ENCODE measurements at places on chromosomes 2 and 18.

DNA sequence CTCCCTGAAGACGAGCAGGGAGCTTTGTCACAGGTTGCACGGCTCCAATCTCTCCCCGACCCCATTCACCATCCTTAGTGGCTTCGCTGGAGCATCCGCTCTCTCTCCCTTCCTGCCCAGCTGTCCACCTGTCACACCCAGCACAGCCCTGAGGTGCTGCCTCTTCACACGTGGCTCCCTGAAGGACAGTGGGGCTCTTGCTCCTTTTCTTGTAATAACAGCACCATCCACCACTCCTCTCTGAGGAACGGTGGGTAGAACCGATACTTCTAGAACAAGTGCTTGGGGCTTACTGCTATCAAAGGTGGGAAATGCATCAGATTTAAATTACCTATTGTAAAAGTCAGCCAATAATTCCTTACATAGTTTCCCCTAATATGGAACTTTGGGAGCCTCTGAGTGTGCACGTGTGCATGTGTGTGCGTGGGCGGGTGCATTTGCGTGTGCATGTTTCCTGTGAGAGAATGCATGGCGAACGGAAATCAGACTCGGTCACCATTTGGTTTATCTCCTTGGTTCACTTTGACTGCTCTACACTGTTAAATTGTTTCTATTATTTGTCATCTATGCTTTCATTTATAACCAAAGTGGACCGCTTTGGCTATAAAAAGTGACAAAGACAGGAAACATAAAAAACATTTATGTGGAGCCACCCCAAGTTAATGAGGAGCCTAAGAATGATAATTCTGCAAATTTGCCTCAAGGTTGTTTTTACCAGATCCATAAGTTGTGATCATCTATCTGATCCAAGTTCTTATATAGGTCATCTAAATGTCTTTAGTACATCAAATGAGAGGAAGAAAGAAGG is 39.1 kb downstream of the KLHL29 start:
- DNase-seq = no peak

DNA sequence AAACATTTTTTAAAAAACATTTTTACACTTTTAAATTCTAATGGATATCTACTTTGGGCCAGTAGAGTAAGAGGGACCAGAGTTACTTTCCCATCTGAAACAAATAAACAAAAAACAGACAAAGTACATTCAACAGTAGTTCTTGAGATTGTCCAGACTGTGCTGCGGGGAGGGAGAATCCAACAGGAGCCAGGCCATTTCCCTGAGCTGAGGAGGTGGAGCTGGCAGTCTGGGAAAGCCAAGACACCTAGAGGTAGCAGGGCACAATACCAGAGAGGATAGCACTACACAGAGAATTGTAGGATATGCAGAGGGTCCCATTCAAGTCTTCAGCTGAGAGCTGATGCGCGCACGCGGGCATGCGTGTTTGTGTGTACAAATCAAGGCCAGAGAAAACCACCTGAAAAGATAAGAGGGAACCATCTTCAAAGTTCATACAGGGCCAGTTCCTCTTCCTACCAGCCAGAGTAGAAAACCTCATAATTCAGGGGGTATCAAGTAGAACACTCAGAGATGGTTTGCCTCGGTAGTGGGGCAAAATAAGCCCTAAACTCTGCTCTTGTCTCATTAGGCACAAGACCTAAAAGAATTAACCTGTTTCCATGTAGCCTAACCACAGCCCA is 44.0 kb downstream of the PTRHD1 start:
- no peak for DNase-seq

DNA sequence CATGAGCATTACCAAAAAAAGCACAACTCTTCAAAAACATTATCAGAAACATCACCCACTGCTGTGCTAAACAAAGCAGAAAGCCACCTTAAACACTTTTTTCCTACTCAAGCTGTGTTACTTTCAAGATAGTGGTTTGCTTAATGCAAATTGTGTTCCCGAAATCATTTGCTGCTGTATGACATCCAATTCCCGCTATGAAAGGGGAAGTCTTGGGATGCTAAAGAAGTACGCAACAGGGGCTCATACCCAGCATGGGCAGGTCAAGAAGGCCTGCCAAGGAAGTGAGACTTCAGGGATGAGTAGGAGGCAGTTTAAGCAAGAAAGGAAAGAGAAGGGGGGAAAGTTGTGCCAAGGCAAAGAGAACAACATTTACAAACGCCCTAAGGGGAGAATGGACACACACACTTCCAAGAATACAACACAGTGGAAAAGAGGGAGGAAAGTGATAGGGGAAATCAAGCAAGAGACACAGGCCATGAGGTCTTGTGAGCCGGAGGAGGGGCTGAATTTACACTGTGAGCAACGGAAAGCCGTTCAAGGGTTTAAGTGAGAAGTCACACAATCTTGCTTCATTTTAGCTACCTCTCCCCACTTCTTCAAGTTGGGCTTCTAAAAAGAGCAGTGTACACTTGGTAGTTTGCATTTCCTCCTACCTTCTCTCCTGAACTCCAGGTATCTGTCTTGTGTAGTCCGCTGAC is 4.0 kb downstream of the PTPN2 start:
- DNase-seq = no peak

- no peak for DNase-seq
Observed at GRCh38 chr2:71706836-71707235, 253.5 kb downstream of the DYSF start.

DNA sequence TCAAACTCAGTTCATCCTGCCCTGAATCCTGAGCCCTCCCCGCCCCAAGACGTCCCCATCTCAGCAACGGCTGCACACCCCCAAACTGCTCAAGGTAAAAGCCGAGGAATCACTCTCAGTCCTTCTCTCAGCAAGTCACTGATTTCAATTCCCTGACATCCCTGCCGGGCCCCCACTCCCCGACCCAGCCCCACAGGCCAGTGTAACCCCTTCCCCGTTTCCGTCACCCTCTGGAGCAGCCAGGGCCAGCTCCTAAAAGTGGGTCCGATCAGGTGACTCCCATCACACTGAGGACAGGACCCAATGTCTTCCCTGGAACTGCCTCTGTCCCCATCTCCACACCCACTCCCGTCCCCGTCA is 20.5 kb downstream of the SNORC start:
- no peak for DNase-seq
